CD4-positive, alpha-beta T cell treated with Interleukin-17A for 1 hour (primary cell): ENCODE measurements at places on chromosomes 3 and 15.
A peak's percentile ranks its signal among the peaks of the same experiment; 100 is the strongest.

GRCh38 chr3:188400494-188401243 lies 246.7 kb downstream of the LPP start:
- peak; percentile 26 for DNase-seq

GRCh38 chr3:69364354-69364753 lies 21.5 kb downstream of the FRMD4B start:
- no peak for DNase-seq

GRCh38 chr15:36177590-36178302 lies 401.7 kb upstream of the CDIN1 start:
- DNase-seq = no peak

DNA sequence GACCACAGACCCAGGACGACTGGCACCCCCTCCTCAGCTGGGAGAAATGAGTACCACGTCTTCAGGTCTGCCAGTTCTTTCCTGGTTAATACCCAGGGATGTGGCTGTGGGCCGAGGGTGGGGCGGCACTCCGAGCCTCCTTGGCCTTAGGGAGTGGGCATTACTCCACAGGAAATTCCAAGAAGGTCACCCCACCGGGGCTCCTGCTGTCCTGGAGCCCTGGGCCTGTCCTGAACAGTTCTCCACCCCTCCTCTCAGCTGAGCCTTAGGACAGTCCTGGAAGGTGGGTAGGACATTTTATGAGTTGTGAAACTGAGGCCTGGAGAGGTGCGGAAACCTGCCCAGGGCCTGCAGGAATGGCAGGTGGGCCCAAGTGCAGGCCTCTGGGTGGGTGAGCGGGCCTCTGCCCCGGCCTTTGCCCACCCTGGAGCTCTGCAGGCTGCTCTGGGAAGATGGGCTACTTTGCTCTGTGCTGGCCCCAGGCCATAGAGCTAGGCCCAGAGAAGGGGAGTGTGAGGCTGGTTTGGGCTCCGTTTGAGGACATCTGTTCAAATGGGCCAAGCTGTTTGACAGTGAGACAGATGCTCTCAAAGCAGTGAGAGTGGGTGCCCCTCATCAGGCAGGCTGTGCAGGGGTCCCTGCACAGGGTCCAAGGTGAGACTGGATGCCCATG lies 103.1 kb downstream of the TMEM266 start:
- no peak for DNase-seq

DNA sequence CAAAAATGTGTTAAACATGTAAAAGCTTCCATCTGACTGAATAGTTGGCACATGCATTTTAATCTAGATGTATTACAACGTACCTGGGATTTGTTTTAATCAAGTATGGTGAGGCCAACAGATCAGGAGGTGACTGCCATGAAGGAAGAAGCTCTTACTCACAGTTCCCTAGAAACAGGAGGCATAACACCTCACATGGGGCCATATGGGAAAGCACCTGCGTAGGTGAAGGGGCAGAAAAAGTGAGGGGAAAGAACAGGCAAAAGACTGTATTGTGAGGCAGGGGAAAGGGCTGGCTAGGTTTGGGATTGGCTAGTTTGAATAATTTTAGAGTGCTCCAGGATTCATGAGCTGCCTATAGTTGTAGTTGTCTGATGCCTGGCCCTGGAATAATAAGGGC lies 9.6 kb downstream of the SQOR start:
- DNase-seq = no peak

DNA sequence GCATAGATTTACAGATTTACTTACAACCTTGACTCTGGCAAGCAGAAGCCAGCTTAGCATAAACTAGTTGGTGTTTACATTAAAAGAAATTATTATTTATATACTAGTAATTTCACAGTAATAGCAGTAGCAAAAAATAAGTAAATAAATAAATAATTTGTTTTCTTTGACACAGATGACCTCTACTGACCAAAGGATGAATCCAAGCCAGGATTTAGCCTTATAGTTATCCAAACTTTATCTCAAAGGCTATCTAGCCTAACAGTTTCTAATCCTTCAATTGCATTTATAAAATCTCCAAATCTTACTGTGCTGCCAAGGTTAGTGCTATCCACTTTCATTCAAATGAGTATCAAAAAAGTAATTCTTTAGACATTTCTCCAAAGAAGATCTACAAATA lies 64.3 kb downstream of the FRMD5 start:
- DNase-seq = no peak

DNA sequence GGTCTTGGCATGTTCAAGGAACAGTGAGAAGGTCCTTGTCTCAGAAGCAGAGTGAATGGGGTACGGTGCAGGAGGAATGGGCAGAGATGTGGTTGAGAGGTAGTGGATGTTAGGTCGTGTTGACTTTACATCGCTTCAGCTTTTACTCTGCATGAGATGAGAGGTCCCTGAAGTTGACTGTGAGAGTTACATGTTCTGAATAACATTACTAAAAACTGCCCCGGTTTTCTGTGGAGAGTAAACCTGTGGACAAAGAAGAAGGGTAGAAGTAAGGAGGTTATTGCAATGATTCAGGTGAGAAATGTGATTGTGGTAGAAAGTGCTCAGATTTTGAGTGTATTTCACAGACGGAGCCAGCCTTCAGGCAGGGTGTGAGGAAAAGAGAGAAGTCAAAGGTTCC lies 105.6 kb downstream of the ARNT2 start:
- no peak for DNase-seq

DNA sequence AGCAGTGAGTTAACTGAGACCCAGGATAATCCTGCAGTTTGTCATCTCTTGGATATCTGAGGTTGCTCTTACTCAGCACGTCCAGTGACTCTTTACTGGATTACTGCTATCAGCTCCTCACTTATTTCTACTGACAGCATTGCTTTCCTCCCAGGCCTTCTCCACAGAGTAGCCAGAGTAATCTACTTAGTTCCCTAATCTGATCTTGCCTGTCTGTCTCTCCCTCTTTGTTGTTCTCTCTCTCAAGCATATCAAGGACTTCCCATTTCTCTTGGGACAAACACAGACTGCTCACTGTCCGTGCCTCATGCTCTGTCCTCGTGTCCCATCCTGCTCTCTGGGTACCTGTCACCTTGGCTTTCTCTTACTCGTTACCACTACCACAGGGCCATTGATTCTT lies 376.2 kb downstream of the FEZF2 start:
- DNase-seq = no peak

GRCh38 chr15:25960273-25960672 lies 97.1 kb upstream of the ATP10A start:
- DNase-seq = no peak

GRCh38 chr15:88705769-88706165 lies 67.0 kb downstream of the ISG20 start:
- DNase-seq = no peak

- DNase-seq = no peak
Observed at GRCh38 chr3:20909511-20909910, 723.5 kb upstream of the SGO1 start.

- DNase-seq = no peak
Observed at GRCh38 chr15:36469311-36469966, 110.0 kb upstream of the CDIN1 start.

DNA sequence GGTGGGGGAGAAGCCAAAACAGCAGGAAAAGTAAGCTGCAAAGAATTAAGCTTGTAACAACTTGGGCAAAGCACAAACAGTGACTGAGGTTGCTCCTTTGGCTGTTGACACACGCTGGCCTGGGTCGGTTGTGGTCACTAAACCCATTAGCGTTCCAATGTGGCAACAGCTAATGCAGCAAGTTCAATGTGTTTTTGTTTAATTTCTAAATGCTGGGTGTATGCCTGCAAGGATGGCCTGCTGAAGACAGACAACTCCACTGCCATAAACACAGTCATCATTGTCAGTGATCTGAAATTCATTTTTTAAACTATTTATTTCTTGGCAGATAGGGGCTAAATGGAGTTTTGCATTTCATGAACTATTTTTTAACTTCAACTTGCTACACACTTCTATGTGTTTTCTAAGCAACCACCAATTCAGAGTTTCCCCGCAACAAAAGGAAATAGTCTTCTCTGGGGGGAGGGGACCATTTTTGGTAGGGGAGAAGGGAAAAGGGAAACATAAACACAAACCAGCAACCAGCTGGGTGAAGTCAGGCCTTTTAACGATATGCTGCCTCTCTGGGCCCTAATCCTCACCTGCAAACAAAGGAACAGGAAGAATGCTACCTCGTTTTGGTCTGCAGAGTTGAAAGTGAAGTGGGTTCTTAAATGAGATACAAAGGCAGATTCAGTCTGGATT lies 34.8 kb upstream of the WNT5A start:
- DNase-seq = no peak

- DNase-seq = no peak
Observed at GRCh38 chr3:29281094-29281343, 148 bp downstream of the RBMS3 start.

DNA sequence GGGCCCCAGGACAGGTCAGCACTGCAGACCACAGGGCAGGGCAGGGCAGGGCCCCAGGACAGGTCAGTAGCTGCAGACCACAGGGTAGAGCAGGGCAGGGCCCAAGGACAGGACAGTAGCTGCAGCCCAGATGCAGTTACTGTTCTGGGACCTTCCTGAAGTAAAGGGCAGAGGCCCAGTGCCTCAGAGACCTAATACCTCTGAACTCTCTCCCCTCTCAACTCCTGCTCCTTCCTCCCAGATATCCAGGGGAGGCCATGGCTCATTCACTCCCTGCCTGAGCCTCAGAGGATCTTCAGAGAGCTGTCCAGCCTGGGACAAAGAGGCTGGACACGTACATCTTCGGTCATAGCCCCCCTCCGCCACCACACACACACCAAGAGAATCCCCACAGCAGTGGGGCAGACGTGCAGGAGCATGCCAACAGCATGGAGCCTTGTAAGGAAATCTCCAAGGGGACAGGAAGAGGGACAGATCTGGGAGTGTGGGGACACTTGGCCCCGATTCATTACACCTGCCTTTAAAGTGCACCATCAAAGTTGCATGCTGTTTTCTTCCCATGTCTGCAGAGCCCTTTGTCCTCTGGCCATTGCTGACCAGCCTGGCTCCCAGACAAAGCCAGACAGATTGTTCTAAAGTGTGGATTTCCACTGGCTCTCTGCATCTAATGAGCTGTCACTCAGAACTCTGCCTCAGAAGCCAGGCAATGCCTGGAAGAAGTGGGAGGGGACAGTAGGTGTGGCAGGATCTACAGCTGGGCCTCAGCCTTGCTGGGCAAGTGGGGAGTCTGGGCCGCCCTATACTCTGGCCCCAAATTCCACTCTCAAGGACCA lies 24.2 kb upstream of the BUB1B start:
- DNase-seq = no peak

DNA sequence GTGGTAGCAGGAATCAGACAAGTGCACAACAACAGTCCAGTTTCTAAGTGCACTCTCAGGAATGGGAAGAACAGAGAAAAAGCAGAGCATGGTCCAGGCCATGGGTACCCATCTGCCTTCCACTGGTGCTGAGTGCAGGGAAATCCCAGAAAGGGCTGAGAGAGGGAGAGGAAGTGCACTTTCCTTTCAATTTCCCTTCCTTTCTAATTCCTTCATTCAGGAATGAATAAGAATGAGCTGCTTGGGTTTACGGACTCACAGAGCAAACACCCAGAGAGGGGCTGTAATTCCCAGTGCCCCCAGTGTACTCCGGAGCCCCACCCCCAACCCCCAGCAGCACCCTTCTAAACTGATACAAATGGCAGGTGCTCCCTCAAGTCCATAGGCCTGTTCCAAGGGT lies 300.6 kb downstream of the FOXP1 start:
- no peak for DNase-seq

- no peak for DNase-seq
Observed at GRCh38 chr3:149638228-149639092, 19.4 kb downstream of the WWTR1 start.

DNA sequence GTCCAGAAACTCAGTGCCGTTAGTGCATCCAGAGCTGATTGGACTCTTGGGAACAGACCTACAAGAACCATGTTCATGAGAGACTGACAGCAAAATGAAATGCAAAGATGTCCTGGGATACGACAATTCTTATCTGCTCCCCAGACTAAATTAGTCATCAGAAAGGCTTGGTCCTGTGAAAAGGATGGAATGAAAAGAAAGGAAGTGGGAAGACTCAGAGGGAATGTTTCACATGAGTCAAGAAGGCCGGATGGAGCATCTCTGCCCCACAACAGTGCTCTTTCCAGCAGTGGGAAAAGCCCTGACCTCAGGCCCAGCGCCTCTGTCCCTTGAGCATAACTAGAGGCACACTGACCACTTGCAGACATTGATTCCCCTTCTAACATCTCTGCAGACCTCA lies 39.3 kb upstream of the UACA start:
- no peak for DNase-seq

DNA sequence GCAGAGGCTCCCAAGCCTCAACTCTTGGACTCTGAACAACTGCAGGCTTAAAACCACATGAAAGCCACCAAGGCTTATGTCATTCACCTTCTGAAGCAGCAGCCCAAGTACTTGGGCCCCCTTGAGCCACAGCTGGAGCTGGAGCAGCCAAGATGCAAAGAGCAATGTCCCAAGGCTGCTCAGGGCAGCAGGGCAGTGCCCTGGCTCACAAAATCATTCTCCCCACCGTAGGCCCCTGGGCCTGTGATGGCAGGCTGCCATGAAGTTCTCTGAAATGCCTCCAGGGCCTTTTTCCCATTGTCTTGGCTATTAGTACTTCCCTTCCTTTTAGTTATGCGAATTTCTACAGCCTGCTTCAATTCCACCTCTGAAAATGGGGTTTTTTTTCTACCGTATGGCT lies 83.4 kb downstream of the DCLK3 start:
- no peak for DNase-seq

DNA sequence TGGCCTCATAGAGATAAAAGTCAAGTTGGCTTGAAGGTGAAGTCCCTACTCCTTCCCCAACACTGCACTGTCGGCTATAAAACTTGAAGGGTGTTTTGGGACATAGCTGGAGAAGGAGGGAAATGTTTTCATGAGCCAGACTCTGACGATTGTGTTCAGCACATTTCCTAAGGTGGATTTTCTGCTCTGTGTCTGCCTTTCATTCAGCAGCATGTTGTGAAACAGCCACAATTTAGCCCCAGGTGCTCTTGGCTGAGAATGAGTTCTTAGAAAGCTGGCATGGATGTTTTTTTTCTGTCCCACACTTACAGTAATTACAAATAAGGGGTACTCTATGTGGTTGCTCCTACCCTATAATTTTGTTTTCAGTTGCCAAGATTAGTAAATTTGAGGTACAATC lies 492.4 kb downstream of the MCTP2 start:
- no peak for DNase-seq
